ENCODE measurements at places on chromosomes 6 and 20.

DNA sequence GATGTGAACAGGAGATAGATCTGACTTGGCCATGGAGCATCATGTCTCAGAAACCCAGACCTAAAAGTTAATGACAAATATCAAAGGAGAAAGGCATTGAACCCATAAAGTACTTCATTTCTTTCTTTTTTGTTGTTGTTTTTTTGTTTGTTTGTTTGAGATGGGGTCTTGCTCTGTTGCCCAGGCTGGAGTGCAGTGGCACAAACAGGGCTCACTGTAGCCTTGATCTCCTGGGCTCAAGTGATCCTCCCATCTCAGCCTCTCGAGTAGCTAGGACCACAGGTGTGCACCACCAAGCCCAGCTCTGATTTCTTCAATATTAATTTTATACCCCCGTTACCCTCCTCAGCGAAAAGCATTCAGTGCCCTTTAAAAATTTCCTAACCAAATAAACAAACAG is 45.8 kb downstream of the KIF16B start:
- no peak for DNase-seq

DNA sequence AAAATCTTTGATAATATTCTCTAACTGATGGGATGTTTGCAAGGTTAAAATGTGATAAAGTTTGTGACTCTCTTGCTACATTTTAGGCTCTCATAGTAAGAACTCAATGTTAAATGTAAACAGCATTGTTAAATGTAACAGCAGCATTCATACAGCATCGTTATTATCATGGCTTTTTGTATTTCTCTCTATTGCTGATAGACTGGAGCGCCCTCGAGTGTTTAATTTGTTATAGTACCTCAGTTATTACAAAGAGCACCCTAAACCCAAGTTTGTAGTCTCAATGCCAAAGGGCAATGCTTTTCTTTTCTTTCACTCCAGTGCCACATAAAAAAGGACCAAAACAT is 14.9 kb upstream of the TTPAL start:
- no peak for DNase-seq

- no peak for DNase-seq
Observed at GRCh38 chr6:103177791-103178190, 1681.9 kb downstream of the HACE1 start.

DNA sequence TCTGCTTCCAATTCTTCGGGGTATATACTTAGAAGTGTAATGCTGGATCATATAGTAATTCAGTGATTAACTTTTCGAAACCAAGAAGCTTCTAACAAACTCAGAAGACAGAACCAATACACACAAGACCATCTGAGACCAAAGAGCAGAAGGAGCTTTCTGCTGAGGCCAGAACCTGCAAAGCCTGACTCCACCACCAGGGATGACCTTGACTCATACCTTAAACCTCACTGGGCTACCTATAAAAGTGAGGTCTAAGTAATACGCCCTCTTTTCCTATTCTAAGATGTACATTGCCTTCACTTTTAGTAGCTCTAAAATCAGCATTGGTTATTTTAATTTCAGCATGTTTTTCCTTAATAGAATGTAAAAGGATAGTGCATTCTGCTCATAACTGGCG is 84.8 kb downstream of the FOXF2 start:
- no peak for DNase-seq

- no peak for DNase-seq
Observed at GRCh38 chr6:152472325-152472724, 164.8 kb downstream of the SYNE1 start.

DNA sequence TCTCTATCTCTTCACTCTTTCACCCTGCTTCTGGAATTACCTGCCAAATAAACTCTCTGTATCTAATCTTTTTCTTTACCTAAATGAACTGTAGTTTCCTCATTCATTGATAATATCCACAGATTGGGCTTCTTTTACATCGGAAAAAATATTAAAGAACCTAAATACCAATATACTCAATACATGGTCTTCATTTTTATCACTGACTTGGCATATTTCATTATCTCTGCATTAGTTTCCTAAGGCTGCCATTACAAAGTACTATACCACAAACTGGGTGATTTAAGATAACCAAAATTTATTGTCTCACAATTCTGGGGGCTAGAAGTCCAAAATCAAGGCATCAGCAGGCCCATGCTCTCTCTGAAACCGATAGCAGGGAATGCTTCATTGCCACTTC is 411.9 kb upstream of the SPTLC3 start:
- DNase-seq, result no peak

GRCh38 chr6:56230976-56231566 is 16.3 kb downstream of the COL21A1 start:
- no peak for DNase-seq

DNA sequence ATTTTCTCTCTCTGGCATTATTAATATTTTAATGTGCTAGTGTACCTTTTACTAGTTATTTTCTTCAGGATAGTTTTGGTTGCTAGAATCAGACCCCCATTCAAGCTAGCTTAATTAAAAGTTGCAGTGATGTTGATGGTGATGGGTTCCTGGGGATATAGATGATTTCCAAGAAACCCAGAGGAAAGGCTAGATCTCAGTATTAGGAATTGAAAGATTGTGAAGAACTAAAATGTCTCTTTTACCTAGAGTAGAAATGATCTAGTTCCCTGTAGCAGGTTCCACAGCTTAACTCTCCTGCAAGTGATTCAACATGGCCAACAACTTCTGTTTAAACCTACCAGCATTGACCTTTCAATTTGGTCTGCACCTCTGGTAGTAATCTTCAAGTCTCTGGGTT is 78.6 kb downstream of the DOK5 start:
- no peak for DNase-seq

All from NCI-H2107 (cell line).